SK-N-SH treated with all-trans-retinoic acid at 6 μM for 48 hours (cell line): ENCODE measurements at places on chromosomes 3 and 15.

DNA sequence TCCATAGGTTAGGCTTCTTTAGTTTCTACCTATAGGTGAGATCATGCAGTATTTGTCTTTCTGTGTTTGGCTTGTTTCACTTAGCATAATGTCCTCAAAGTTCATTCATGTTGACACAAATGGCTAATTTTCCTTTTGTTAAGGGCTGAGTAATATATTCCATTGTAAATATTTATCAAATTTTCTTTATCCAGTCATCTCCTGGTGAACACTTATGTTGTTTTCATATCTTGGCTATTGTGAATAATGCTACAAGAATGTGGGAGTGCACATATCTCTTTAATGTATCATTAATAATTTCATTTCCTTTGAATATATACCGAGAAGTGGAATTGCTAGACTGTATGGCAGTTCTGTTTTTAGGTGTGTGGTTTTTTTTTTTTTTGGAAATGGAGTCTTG, 250.9 kb upstream of the SEMA6D start:
- peak; percentile 85 for ATAC-seq

- ATAC-seq, result peak; percentile 97
These were observed 16.1 kb downstream of the SH2D7 start for GRCh38 chr15:78108300-78109084.

DNA sequence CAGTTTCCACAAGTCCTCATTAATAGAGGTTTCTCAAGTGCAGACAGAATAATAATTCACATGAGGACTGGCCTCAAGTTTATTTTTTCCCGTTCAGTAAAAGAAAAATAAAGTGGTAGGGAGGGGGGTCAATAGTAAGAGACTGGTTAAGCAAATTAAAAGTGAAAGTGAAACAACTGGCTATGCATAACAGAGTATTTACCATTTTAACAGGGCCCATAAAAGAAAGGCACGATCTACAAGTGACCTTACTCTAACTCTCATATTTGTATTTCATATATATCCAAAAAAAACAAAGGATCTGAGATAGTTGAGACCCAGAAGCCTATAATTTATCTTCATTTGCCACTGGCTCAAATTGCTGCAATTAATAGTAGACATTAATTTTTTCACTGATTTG, 686.3 kb downstream of the NTRK3 start:
- ATAC-seq, result no peak

- ATAC-seq, result peak; percentile 88
These were observed 103.9 kb downstream of the FBN1 start for GRCh38 chr15:48541341-48542278.

DNA sequence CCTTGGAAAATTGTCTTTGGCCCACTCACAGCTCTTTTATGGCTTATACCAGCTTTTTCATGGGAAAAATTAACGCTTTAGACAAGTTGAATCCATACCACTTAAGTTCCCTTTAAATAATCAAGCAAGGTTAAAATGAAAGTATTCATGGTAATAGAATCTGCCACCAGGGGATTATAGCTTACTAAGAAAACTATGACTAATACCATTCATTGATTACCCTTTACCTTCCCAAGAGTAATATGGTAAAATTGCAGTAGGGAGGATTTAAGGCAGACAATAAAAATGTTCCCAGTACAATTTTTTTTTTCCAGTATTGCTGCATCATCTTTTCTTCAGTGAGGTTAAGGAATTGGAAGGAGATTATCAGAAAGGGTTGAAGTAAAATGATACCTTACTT, 641.1 kb upstream of the NAALADL2 start:
- ATAC-seq, result no peak

GRCh38 chr15:38424101-38424552, 29.8 kb upstream of the FAM98B start:
- ATAC-seq, result no peak

GRCh38 chr15:95449230-95449628, 881.3 kb upstream of the NR2F2 start:
- ATAC-seq, result no peak

DNA sequence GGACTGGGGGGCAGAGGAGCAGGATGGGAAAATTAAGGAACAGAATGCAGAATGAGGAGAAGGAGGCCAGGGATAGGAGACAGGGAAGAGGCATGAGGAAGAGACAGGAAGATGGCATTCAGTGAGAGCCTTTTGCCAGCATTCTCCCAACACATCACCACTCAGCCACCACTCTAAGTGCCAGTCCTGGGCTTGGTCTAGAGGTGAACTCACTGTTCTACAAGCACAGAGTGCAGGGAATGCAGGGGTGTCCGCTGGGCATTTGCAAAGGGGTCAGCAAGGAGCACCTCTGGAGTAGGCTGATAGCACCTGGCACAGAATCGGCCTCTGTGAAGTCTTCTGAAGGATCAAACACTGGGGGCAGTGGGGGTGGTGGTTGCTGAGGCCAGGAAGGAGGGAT, 14.6 kb upstream of the IGDCC3 start:
- no peak for ATAC-seq

- ATAC-seq, result no peak
These were observed 22.4 kb upstream of the AP4E1 start for GRCh38 chr15:50886139-50886467.

- no peak for ATAC-seq
These were observed 234.4 kb upstream of the TPRG1 start for GRCh38 chr3:188937389-188937788.

DNA sequence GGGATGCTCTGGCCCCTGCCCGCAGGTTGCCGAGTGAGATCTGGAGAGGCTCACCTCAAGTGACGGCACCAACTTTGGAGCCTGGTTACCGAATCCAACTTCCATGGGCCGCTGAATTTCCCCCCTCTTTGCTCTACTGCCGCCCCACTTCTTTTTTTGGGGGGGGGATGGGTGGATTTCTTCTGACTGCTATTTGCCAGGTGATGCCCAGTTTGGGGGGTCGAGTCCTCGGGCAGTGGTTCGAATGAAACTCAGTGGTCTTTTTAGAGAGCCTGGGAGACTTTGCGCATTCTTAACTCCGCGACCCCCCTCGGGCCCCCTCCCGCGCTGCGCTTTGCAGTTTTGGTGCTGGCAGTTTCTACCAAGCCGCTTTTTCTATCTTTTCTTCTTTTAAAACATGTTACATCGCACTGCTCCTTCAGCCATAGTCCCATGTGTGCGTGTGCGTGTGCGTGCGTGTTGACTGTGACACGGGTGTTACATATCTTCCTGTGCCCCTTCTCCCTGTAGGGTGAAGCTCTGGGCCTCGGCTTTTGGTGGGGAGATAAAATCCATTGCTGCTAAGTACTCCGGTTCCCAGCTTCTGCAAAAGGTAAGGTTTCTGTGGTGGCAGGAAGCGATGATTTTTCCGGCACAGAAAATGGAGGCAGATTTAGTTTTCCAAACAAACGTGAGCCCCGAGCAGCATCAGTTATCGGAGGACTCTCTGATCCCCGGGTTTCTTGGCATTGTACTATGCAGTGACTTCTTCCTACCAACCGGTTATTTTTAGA, 837 bp downstream of the CACNA2D3 start:
- ATAC-seq, result peak; percentile 22; the same call in 1 of the 3 replicates

DNA sequence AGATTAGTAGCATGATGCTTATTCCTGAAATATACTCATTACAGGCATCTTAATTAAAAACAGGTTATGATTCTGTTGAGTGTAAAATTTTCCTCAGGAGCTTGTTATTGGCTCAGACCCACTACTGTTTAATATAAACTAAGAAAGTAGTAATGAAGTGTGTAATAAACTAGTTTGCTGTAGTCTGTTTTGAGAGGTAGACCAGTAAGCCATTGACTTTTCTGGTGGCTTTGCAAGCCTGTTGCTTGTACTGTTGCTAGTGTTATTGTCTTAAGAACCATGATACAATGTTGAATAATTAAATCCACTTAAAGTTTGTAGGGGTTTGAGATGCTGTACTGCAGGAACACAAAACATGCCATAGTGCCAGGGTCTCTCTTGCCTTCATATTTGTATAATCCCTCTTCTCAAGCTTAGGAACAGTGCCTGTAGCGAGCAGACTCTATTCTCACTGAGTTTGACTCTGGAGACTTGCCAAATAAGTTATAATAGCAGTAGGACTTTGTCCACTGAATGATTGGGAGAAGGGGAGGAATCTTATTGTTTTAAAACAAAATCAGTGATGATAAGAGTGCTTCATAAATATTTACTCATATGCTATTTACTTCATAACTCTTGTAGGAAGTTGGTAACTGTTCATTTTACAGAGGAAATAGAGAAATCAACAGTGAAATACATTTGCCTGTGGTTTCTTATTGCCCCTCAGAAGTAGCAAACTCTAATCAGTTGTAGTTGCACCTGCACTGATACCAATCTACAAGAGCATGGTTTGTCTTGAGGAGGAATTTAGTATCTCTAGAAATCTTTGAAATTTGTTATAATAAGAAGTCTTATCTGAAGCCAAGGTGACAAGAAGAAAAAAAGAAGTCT, 13.4 kb downstream of the TCF12 start:
- ATAC-seq, result no peak

DNA sequence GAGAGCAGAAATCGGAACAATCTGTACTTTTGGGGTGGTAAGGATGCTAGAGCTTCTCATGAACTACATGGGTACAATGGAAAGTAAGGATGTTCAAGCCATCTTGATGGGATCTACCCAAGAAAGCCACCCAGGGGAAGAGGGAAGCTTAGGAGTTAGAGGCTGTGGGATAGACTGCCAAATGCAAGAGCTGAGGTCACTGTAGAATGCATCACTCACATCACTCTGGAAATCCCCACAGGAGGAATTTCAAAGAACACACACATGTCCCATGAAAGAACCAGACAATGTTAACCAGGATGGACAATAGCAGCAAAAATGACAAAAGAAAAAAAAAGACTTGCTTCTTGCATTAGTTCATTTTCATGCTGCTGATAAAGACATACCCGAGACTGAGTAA, 32.8 kb upstream of the UBE2E2 start:
- ATAC-seq, result no peak

GRCh38 chr15:90680371-90680935, 36.7 kb upstream of the BLM start:
- peak; percentile 96 for ATAC-seq

DNA sequence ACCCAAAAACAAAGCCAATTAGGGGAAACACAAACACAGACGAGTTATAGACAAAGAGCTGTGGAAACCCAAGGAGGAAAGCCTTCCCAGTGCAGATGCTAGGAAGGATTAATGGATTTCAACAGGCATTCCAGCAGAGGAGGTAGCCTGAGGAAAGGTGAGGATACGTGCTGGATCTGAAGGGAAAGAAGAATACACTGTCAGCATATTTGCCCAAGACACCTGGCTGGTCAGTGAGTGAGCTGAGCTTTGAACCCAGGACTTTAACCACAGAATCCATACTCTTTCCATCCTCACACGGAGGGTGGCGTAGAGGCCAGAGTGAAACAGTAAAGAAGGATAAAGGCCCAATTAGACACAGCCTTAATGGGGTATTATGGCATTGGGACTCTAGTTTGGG, 9.1 kb upstream of the BFSP2 start:
- ATAC-seq, result no peak

GRCh38 chr15:91498749-91499062, 354.8 kb upstream of the SLCO3A1 start:
- no peak; the same call in 2 of the 3 replicates for ATAC-seq
